ENCODE measurements at places on chromosomes 11 and 22.
A peak's percentile ranks its signal among the peaks of the same experiment; 100 is the strongest.

GRCh38 chr11:111066846-111067245, 178.7 kb upstream of the POU2AF2 start:
- DNase-seq: no peak

GRCh38 chr11:19597876-19598275, 114.8 kb upstream of the NAV2 start:
- DNase-seq: no peak

- DNase-seq: peak; percentile 70
Measured at GRCh38 chr11:123407130-123407995, 22.7 kb upstream of the GRAMD1B start.

GRCh38 chr11:120249279-120250262, 9.6 kb downstream of the POU2F3 start:
- no peak for DNase-seq

GRCh38 chr22:44805711-44806110, 53.3 kb downstream of the ARHGAP8 start:
- DNase-seq: no peak

DNA sequence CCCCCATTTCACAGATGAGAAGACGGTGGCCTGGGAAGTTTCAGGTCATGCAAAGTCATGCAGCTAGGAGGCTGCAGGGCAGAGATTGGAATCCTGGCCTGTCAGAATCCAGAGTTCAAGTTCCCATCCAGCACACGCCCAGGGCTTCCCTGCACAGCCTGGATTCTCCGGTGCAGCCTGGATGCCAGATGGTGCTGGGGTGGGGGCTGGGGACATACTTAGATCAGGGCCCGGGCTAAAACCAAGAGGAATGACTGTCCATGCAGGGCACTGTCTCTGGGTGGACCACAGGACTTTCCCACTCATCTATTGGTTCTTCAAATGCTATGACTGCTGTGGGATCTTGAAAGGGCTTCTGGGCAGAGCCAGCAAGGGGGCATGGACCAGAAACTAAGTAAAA, 24.6 kb downstream of the LMO1 start:
- no peak for DNase-seq

GRCh38 chr11:17012712-17013547, 1.3 kb downstream of the PLEKHA7 start:
- peak; percentile 61 for DNase-seq

DNA sequence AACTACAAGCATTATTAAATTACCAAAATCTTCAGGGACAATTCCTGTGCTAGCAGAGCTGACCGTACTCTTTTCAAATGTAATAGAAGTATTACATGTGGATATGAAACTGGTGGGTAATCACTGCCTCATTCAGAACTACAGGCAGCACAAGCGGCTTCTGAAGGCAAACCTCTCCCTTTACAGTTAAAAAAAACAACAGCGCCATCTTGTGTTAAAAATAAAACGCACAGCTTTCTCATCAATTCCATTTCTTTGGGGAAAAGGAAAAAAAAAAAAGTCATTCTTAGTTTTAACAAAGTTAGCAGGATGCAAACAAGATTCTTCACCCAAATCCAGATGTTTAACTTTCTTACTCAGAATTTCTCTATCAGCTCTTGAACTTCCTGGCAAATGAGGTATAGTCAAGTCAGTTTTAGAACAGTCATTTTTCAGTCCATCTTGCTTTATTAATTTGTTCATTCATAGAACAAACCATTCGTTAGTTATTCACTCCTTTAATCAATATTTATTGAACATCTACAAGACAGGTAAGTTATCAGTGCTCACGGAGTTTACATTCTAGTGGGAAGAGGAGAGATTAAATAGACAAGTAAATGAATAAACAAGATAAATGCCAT, 331.8 kb upstream of the MPPED2 start:
- DNase-seq: peak; percentile 52

DNA sequence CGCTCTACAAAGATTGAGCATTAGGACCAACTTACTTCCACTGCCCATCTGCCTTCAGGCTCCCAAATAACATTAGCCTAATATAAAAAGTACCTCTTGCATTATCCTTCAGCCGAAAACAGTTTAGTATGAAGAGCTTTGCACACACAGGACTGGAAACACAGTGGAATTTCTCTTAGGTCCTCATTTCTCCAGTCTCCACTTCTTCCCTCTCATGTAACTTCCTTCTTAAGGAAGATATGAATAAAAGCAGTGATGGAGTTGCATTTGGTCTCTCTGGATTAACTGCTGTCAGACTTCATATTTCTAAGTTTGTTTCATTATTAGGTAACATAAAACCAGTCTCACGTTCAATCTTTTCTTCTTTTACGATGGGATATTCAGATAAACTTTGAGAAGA, 5.6 kb upstream of the MPEG1 start:
- DNase-seq: no peak

DNA sequence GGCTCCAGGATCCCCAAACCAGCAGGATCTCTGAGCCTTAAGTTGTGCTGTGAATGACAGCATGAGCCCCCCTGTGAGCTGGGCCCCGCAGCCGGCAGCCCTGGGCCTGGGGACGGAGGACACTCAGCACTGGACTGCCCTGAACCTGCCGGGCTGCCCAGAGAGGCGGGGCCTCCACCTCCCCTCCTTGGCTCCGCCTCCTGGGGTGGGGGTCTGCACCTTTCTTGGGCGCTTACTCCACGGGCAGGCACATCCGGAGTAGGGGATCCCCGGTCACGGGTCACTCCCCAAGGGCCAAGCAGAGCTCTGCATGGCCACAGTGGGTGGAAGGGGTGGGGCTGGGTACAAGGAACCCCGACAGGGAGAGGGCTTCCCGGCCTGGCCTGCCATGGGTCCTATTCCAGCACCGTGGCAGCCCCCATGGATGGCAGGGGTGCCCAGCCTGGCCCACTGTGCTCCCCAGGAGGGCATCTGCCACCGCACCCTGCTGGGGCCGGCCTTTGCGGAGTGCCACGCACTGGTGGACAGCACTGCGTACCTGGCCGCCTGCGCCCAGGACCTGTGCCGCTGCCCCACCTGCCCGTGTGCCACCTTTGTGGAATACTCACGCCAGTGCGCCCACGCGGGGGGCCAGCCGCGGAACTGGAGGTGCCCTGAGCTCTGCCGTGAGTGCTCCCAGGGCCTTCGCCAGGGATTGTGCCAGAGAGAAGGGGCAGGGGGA, 5.4 kb downstream of the MUC5B start:
- no peak for DNase-seq

DNA sequence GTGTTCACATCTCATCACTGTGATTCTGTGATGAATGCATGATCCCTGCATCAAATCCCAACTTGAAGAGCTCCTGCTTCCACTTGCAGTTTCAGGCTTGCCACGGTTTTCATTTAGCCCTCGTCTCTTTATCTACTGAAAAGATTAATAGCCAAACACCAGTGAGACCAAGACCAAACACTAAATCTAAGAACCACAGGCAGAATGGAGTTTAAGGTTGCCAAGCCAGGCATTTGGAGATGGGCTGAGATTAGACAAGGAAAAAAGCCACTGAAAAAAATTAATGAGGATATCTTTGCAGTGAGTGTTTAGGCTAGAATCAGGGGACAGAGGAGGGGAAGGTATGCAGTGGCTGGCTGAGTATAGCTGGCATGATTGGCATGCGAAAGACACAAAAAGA, 227.2 kb upstream of the BLID start:
- DNase-seq: no peak

DNA sequence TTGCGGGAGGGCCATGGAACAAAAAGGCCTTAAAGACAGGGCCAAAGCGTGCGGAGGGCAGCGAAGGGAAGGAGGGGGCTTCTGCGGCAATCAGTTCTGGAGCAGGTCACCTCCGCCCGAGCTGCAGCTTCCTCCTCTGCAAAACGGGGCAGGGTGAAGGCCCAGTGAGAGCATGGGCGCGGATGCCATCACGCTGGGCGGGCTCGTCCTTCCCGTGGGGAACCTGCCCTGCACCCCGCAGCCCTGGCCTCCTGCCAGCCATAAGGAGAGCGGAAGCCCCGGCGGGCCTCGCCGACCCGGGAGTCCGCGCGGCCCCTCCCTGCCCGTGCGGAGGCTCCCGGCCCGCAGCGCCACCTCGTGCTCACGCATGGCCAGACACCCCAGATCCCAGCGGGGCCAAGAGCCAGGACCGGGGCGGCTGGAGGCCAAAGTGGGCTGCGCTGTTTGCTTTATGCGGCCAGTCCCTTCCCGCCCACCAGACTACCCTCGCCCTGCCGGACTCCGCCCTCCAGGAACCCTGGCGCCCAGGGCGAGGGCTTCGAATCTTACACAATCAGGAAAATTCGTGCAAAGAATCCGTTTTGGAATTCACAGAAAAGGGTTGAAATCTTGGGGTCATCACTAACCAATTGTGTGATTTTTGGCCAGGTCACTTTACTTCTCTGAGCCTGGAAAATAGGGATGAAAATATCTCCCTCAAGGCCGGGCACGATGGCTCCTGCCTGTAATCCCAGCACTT, 16.1 kb downstream of the TSKU start:
- peak; percentile 68 for DNase-seq

- DNase-seq: peak; percentile 72
Measured at GRCh38 chr22:29306175-29306834, at the start of gene GAS2L1. TSS of gene GAS2L1 (plus strand) at chr22:29306650. CDS start at chr22:29308106, 1,456 bp downstream.

GRCh38 chr11:33615751-33616150, 84.9 kb downstream of the C11orf91 start:
- DNase-seq: no peak

DNA sequence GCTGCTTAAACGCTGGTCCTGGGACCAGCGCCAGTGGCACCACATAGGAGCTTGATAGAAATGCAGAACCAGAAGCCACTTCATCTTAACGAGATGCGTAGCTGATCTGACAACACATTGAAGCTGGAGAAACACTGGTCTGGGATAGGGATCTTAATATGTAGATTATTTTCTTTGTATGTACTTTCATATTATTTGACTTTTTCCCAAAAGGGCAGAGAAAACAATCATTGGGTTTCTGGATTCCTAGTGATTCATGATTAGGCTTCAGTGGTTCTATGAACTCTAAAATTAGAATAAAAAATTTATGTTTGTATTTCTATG, 12.3 kb downstream of the MPEG1 start:
- no peak for DNase-seq

GRCh38 chr11:134691985-134692384, 279.9 kb upstream of the B3GAT1 start:
- DNase-seq: no peak

- no peak for DNase-seq
Measured at GRCh38 chr11:113591117-113591516, 115.0 kb downstream of the TMPRSS5 start.

GRCh38 chr11:94840209-94840608, 72.1 kb downstream of the AMOTL1 start:
- no peak for DNase-seq

DNA sequence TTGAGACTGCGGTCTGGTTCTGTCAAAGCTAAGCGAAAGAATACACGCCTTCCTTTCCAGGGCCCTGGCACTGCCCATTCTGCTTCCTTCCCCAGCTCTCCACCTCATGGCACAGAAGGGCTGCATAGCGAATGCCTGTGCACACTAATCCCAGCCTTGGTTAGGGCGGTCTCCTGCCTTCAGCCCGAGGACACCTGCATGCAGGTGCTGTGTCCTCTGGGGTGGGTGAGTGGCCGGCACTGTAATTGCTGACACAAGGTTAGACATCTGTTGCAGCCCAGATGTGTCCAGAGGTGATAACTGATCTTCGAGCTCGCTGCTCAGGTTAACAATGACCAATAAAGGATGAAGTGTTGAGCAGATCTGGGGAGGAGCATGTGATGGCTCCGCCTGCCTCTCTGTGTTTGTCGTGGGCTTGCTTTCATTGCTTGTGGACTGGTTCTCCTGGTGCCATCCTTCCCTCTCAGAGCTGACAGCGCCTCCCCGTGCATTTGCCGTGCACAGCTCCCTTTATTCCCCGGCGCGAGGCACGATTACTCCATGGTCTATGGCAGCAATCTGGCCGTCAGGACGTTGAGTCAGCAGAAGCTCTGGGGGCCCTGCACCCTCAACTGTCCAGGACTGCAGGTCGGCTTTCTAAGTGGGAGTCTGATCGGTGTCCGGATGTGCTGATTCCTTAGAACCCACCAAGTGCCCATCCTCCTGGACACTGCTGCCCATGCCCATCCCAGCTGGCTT, 1088.2 kb downstream of the BRD1 start:
- DNase-seq: no peak

- no peak for DNase-seq
Measured at GRCh38 chr11:10902301-10903063, 44.6 kb upstream of the ZBED5 start.

GRCh38 chr22:30728826-30729225, 34.2 kb downstream of the OSBP2 start:
- no peak for DNase-seq

- DNase-seq: no peak
Measured at GRCh38 chr11:86136538-86136937, 67.7 kb upstream of the PICALM start.
